ENCODE measurements at places on chromosomes 7 and 10.

DNA sequence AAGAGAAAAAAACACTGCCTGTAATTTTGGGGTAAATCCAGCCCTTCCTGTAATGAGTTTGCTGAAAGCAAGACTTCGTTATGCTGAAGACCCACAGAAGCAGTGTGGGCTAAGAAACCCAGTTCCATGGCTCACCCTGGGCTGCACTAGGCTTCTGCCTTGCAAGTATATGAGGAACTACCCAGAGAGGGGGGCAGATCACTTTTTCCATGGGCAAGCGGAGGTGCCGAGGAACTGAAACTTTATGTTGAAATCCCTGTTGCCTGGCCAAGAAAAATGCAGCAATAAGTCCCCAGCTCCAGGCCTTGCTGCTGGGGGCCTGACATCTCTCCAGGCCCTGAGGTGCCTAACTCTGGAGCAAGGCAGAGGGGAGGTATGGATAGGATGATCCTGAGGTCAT is 8.5 kb downstream of the RASSF4 start:
- DNase-seq, result no peak

DNA sequence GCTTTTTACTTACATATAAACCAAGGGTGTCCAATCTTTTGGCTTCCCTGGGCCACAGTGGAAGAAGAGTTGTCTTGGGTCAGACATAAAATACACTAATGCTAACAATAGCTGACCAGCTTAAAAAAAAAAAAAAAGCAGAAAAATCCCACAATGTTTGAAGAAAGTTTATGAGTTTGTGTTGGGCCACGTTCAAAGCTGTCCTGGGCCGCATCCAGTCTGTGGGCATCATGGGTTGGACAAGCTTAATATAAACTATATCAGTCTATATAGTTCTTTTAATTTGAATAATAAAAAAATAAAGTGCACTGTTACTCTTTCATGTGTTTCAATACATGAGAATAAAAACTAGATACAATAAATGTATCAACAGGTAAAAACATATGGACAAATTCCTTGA is 179.9 kb downstream of the DNAJC1 start:
- no peak for DNase-seq

GRCh38 chr10:92305133-92306072 is 14.4 kb downstream of the MARCHF5 start:
- no peak for DNase-seq

DNA sequence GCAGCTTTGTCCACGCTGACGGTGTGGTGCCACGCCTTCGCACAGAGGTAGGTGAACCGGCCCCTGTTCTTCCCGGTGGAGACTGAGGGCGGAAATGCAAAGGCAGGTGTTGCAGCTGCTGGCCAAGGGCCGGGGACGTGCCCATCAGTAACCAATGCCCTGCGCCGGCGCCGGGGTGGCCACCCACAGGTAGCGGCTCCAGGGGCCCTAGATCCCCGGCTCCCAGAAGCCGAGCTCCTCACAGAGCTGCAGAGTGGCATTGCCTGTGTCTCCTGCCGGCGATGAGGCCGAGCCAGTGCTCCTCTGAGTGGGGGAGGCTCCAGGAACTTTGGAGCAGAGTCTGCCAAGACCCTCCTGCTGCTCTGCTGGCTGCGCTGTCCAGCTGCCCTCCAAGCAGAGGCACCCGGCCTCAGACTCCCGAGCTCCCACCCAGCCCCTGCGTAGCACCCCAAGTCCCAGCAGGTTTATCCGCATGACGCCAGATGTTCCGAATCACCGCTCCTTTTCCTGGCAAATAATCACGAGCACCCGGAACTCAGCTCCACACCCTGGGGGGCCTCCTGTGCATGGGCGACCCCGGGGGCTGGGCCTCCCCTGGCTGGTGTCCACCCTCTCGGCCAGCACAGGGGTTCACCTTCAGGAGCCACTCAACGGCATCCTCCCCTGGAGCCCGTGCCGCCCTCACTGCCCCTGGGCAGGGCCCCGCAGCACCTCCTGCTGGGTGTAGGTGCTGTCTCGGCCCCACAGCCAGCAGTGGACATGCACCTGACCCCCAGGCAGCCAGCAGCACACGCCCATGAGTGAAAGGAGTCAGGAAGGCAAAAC is 22.1 kb downstream of the CFAP46 start:
- DNase-seq, result no peak

GRCh38 chr10:34477249-34477648 is 337.8 kb downstream of the PARD3 start:
- no peak for DNase-seq

DNA sequence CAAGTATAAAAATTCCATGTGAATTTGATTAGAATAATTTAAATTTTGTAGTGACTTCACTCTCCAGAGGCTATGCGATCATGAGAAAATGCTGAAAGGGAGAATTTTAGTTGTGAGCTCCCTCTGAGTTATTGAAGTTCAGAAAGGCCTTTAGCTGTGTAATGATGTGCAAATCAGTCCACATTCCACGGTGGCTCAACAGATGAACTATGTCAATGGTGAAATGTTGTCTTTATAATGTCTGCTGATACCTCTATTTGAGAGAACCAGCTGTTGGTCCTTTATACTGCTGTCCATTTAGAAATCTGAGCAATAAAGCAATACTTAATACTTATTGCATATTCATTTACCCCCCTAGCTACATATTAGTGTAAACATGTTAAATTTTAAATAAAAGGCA is 7.1 kb upstream of the ITGB8 start:
- DNase-seq, result no peak

DNA sequence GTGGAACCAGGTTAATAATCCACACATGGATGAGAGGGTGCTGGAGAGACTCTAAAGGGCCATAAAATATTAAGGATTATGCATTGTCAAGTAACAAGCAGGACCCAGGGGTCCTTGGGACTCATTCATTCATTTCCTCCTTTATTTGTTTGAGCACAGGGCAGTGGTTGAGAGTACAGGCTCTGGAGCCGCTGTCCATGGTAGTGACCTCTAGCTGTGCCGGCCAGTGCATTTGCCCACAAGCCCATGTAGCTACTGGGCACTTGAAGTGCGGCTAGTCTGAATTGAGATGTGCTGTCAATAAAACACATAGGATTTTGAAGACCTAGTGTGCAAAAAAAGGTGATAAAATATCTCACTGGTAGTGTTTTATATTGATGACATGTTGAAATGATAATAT is 137.6 kb downstream of the C10orf105 start:
- no peak for DNase-seq

DNA sequence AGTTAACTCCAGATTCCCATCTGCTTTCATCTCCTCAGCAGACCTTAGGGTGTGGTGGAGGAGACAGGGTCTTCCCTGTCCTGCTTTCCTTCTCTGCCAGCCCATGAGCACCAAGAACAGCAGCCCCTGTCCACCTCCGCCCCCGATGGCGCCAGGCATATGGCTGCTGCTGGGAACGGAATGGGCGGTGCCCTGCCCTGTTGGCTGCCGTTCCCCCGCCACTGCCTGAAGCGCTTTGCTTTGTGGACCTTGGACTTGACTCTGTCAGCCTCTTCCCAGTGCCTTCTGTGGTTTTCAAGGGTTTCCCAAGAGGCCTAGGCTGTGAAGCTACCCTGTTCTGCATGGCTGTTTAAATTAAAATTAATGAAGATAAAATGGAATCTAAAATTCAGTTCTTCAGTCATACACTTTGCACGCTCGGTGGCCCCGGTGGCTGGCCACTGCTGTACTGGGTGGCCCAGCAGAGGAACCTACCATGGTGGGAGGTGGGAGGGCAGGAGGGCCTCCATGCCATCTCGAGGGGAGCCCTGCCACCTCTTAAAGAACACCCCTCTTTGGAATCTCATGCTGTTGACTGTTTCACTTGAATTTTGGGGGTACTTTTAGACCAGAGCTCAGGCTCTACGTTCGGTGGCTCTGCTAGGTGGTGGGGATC is 78.7 kb downstream of the NKX6-2 start:
- no peak for DNase-seq

DNA sequence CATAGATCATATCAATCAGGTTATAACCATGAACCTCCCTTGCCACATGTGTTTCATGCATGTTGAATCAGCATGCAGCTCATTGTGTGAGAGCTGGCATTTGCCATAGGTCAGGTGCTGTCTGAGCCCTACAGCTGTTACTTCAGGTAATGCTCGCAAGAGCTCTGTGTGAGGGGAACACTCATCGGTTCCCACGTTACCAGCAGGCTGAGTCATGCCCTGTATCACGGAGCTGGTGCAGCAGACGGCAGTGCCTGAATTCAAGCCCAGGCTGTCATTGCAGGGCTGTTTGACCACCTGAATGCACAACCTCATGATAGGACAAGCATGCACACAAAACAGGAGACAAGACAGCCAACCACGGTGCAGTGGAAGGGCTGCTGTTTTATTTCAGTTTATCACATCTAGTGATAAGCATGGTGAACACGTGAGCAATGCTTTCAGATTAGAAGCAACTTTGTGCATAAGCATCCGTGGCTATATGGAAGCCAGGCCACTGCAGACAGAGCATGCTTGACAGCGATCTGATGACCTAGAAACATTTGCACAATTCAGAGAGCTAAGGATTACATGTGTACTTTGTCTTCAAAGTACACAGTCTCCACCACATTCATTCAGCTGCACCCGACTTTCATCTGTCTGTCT is 56.4 kb upstream of the PFKP start:
- no peak for DNase-seq

Data from central memory CD4-positive, alpha-beta T cell (primary cell).